GDM1 (cell line): ENCODE measurements at places on chromosomes 7 and 10.

DNA sequence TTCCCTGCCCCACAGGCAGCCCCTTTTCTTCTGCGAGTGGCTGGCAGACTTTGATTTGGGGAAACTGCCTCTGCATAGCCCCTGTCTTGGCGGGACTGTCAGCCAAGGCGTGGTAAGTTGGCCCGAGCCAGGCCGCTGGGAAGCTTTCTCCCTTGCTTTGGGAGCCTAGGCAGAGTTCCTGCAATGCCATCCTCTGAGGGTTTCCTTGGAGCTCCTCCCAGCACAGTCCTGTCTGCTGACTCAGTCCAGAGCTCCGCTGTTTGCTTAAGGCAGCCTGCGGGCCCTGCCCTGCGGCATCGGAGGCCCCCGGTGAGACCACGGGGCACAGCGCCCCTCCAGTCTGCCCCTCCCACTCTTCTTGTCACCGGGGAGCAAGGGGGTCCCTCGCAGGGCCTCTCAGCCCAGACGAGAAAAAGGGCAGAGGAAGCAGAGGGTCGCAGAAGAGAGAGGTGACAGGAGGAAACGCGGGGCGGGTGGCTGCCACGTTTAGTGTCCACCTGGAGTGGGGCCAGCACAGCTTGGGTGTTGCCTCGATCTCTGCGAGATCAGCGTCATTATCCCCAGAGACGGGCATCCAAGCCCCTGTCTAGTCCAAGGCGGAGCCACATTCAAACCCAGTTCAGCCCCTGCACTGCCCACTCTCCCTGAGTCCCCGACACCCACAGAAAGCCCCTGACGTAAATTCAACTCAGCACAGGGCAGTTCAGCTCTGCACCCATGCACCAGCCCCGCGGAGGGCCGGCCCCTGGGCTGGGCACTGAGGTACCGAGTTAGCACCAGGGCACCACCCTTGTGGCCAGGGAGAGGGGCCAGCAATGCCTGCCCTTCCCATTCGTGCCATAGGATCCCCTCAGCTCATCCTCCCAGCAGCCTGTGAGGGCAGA lies 59.0 kb upstream of the CHST15 start:
- no peak for DNase-seq

DNA sequence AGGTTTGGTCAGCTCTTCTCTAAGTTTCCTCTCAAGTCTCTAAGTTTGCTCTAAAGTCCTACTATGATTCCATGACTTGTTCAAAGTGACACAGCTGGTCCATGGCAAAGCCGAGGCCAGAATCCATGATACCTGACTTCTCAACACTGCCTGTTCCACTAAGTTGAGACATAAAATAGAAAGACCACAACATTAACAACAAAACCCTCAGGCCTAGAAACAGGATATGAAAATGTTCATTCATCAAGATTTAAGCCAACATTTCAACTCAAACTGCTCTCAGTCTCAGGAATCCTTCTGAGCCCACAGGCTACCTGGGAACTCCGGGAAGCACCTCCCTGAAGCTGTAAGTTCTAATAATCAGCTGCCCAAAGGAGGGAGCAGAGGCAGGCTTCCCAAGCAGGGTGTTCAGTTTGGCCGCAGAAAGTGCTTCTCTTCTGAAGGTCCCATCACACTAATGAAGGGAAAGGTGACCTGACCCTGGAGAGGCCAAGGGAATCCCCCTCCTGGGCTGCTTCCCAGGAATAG lies 62.9 kb downstream of the STK17A start:
- no peak for DNase-seq

DNA sequence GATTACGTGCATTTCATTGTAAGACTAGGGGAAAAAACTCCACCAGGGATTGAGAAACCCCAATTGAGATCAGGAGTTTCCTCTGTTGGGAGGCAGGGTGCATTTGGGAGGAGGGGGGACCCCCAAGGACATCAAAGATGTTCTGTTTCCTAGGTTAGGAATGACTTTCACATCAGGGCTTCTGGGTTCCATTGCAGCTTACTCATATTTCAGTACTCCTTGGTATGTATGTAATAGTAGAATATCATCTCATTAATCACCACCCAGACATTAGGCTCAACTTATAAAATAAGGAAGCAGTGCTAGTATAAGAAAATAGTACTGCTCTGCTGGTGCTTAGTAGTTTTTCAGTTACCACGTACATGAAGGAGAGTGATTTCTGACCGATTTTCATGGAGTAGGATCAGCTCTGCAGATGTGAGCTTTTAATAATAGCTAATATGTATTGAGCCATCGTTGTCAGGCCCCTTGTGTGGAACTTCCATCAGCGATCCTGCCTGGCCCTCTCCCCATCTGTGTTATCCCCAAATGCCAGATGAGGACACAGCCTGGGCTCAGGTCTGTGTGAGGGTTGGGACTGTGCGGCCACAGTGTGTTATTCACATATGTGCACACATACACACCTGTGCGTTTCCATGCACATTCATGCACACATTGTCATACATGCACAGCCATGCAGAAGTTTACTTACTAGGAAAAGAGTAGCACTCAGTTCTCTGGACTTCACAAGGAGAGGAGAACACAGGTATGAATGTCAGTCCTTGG lies 23.5 kb downstream of the UPP1 start:
- no peak for DNase-seq

- no peak for DNase-seq
Observed at GRCh38 chr7:30469303-30469702, 9.3 kb downstream of the NOD1 start.
